Left lung (tissue), 14 donors: ENCODE measurements at places on chromosomes 1 and 21.

- H3K27ac ChIP-seq, result peak overlapping the region; percentile 6
- H3K4me1 ChIP-seq, result peaks cover 15% of the 10 kb centered on the region
- no peak overlapping the region for H3K4me3 ChIP-seq
- no peak for DNase-seq
- no peaks in the 10 kb centered on the region for H3K27me3 ChIP-seq
These were observed 132.2 kb downstream of the CASZ1 start for GRCh38 chr1:10664251-10664650.

GRCh38 chr1:100184536-100184935, 6.5 kb upstream of the LRRC39 start:
- H3K27ac ChIP-seq, result no peak overlapping the region
- DNase-seq, result no peak
- no peaks in the 10 kb centered on the region for H3K27me3 ChIP-seq
- no peak overlapping the region for H3K4me3 ChIP-seq
- H3K36me3 ChIP-seq, result no peaks in the 10 kb centered on the region

- H3K4me1 ChIP-seq, result no peaks in the 10 kb centered on the region
- no peaks in the 10 kb centered on the region for H3K27me3 ChIP-seq
- H3K4me3 ChIP-seq, result no peak overlapping the region
- no peak overlapping the region for H3K27ac ChIP-seq
- no peaks in the 10 kb centered on the region for H3K36me3 ChIP-seq
These were observed 56.4 kb upstream of the TPTE start for GRCh38 chr21:10464975-10465374.

GRCh38 chr1:58620926-58621325, 43.9 kb upstream of the TACSTD2 start:
- H3K36me3 ChIP-seq, result no peaks in the 10 kb centered on the region
- no peak for DNase-seq
- H3K27me3 ChIP-seq, result no peaks in the 10 kb centered on the region
- peak overlapping the region; percentile 7 for H3K27ac ChIP-seq
- peaks cover 14% of the 10 kb centered on the region for H3K4me1 ChIP-seq

- H3K27me3 ChIP-seq, result no peaks in the 10 kb centered on the region
- DNase-seq, result no peak
- H3K36me3 ChIP-seq, result no peaks in the 10 kb centered on the region
These were observed 24.8 kb upstream of the ATP2B4 start for GRCh38 chr1:203601716-203602309.

- DNase-seq, result no peak
- H3K27me3 ChIP-seq, result no peaks in the 10 kb centered on the region
- no peak overlapping the region for H3K4me3 ChIP-seq
- no peaks in the 10 kb centered on the region for H3K36me3 ChIP-seq
- no peak overlapping the region for H3K27ac ChIP-seq
These were observed 46.1 kb upstream of the ABCG1 start for GRCh38 chr21:42172596-42173483.

DNA sequence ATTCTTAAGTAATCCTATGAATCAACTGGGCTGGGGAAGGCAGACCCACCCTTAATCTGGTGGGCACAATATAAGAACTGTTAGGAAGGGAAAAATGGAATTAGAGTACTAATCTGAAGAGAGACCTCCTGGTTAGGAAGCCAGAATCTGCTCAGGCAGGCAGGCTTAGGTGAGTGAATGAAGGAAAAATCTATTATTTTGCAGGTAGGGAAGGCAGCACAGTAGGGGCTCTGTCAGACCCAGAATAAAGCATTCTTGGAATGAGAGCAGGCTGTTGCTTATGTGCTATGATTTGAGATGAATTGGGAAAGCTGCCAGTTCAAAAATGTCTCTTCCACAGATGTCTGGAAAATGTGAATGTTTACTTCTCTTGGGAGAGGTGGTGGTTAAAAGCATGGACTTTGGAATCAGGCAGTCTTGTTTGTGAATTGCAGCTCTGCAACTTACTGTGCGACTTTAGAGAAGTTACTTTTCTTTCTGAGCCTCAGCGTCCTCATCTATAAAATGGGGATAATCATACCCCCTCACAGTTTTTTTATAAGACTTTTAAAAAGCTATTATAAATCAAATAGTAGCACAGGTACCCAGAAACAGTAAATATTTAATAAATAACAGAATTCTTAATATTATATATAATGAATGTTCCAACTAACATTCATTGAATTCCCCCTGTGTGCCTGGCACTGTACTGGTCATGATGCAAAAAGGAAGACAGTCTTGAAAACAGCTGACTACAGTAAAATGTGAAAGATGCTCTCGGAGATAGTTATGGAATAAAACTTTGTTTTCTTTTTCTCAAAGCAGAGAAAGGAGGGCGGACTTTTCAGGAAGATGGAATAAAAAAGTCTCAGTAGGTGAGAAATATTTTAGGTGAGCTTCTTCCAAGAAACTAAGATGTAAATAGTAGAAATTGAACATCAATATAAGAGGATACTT, 15.3 kb upstream of the ZNF644 start:
- no peak overlapping the region for H3K27ac ChIP-seq
- H3K4me1 ChIP-seq, result no peaks in the 10 kb centered on the region
- DNase-seq, result no peak
- H3K36me3 ChIP-seq, result no peaks in the 10 kb centered on the region
- no peak overlapping the region for H3K4me3 ChIP-seq
- no peaks in the 10 kb centered on the region for H3K27me3 ChIP-seq

DNA sequence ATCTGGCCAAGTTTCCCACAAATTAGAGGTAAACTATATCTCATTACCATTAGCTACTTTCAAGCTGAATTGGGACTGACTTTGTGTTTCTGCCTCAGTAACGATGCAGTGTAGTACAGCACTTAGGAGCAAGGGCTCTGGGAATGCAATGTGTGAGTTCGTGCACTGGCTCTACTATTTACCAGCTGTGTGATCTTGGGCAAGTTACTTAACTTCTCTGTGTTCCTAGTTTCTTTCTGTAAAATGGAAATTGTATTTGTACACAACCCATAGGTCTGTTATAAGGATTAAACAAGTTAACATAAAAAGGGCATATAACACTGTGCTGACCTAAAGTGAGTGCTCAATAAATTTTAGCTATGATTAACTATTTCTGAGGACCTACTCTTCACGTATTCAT, 65.0 kb upstream of the CSF1 start:
- H3K27me3 ChIP-seq, result no peaks in the 10 kb centered on the region
- no peaks in the 10 kb centered on the region for H3K4me1 ChIP-seq
- no peak for DNase-seq
- H3K27ac ChIP-seq, result no peak overlapping the region
- no peaks in the 10 kb centered on the region for H3K36me3 ChIP-seq

- peaks cover 3% of the 10 kb centered on the region for H3K36me3 ChIP-seq
- H3K27me3 ChIP-seq, result no peaks in the 10 kb centered on the region
- peak overlapping the region; percentile 97 for H3K4me3 ChIP-seq
- H3K4me1 ChIP-seq, result peaks cover 39% of the 10 kb centered on the region
These were observed 4.2 kb downstream of the PPP1R15B start for GRCh38 chr1:204407295-204407971.

GRCh38 chr1:24745711-24746413, 615 bp downstream of the CLIC4 start:
- peaks cover 6% of the 10 kb centered on the region for H3K4me1 ChIP-seq
- peak overlapping the region; percentile 87 for H3K4me3 ChIP-seq
- no peaks in the 10 kb centered on the region for H3K27me3 ChIP-seq
- H3K27ac ChIP-seq, result peak overlapping the region; percentile 89

DNA sequence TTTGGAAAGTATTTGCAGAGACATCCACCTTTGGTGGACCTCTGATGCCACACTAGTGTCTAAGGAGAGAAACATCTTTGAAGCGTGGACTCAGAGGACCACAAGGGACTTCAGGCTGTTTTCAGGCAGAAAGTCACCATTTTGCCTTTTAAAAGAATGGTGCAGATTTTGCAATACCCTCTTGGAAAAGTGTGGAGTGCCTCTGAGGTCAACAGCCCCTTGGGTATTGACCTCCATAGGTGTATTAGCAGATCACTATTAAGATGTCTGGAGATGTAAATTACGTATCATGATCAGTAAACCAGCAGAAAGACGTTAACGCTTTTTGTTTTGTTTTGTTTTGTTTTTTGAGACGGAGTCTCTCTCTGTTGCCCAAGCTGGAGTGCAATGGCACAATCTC, 87.0 kb downstream of the INTS7 start:
- H3K27me3 ChIP-seq, result no peaks in the 10 kb centered on the region
- no peaks in the 10 kb centered on the region for H3K4me1 ChIP-seq
- H3K27ac ChIP-seq, result no peak overlapping the region
- no peak for DNase-seq
- H3K36me3 ChIP-seq, result peaks cover 34% of the 10 kb centered on the region
- H3K4me3 ChIP-seq, result no peak overlapping the region
